Lung (tissue), 17 donors: ENCODE measurements at places on chromosomes 7 and 10. TPM values are rescaled to one million over a fixed set of nuclear protein-coding genes. Genes with fewer than 3 reads are reported as not detected.

DNA sequence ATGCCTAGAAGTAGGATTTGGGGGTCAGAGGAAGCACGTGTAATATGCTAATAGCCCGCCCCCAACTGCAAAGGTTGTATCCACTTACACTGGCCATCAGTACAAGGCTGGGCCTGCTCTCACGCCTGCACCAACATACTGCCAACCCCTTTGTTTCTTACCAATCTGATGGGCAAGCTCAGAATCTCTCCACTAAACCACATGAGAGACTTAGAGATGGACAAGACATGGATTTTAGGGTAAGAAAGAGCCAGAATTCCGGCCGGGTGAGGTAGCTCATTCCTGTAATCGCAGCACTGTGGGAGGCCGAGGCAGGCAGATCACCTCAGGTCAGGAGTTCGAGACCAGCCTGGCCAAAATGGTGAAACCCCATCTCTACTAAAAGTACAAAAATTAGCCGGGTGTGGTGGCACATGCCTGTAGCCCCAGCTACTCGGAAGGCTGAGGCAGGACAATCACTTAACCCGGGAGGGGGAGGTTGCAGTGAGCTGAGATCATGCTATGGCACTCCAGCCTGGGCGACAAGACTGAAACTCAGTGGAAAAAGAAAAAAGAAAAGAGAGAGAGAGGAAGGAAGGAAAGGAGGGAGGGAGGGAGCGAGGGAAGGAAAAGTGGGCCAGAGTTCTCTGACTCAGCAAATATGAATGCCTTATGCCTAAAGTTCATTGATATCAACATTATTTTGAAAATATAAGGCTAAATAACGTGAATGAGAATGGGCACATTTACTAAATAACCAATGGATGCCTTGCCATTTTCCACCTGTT, 162.2 kb downstream of the SLIT1 start:
- H3K4me1 ChIP-seq: peaks cover 4% of the 10 kb centered on the region
- DNase-seq: no peak
- H3K4me3 ChIP-seq: no peak overlapping the region
- H3K36me3 ChIP-seq: no peaks in the 10 kb centered on the region
- peak overlapping the region; percentile 26 for H3K27ac ChIP-seq
- no peaks in the 10 kb centered on the region for H3K27me3 ChIP-seq

DNA sequence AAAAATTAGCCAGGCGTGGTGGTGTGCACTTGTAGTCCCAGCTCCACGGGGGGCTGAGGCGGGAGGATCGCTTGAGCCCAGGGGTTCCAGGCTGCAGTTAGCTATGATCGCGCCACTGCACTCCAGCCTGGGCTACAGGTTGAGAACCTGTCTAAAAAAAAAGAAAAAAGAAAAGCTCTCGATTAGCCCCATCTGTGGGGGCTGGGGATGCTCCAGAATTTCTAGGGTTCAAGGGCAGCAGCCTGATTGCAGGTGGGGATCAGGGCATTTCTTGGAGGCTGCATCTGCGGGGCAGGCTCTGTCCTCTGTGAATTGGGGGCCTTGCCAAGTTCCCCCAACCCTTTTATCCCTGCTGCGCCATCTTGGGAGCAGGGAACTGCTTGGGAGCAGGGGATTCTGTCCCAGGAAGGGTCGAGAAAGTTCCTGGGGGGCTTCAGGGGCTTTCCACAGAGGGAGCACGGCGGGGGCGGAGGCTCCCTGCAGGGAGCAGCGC, 651 bp upstream of the ARPC1A start:
- H3K27me3 ChIP-seq: no peaks in the 10 kb centered on the region
- DNase-seq: no peak
- peak overlapping the region; percentile 88 for H3K4me3 ChIP-seq
- peaks cover 1% of the 10 kb centered on the region for H3K36me3 ChIP-seq

DNA sequence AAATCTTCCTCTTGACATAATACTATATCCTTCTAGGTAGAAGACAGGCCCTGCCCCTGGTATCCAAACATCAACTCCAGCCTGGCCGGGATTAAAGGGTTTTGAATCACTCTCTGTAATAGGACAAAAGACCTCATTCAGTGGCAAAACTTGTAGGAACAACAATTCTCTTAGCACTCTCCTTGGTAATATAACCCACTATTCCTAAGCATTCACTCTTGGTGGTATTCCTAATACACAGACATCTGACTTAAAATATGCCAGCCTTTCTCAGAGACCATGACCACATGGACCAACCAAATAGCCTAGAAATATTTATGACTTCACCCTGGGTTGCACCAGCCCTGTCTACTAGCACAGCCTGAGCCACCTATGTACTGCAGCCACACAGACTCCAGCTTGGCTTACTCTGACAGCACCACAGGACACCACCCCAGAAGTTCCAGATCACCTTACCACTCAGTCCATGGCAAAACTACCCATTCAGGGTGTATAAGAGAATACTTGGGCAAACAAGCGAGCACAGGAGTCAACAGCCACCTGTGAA, 244.9 kb upstream of the NEBL start:
- H3K36me3 ChIP-seq: no peaks in the 10 kb centered on the region
- H3K4me1 ChIP-seq: no peaks in the 10 kb centered on the region
- H3K27me3 ChIP-seq: no peaks in the 10 kb centered on the region

DNA sequence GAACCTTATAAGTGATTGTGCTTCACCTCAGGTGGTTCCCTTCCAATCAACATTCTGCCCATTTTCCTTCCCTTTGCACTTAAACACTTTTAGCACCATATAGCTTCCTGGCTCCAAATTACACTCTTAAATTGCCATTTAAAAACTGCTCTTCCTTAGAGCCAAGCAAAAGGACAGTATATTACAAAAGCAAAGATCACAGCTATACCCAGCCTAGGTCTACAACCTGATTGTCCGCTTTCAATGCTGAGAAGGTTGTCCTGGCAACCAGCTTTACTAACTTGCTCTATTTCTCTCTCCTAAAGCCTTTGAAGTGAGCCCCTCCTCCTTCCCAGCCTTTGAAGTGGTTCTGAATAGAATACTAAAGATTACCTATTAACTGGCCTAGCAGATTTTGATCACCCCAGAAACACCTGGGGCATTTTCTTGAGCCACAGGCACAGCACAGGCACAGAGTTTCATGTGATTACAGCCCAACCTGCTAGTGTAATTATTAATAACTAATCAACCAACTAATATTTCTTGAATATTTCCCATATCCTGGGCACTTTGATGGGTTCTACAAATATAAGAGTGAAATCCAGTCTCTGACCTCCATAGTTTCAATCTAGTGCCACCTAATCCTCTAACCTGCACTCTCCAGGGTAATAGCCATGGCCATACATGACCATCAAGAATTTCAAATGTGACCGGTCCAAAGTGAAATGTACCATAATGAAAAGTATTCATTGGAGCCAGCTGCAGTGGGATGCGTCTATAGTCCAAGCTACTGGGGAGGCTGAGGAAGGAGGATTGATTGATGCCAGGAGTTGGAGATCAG, 63.6 kb upstream of the TRIM24 start:
- H3K4me3 ChIP-seq: no peak overlapping the region
- H3K4me1 ChIP-seq: no peaks in the 10 kb centered on the region
- H3K27ac ChIP-seq: no peak overlapping the region

- H3K27me3 ChIP-seq: no peaks in the 10 kb centered on the region
- no peak for DNase-seq
- H3K4me1 ChIP-seq: no peaks in the 10 kb centered on the region
- no peaks in the 10 kb centered on the region for H3K36me3 ChIP-seq
- H3K27ac ChIP-seq: no peak overlapping the region
- H3K4me3 ChIP-seq: no peak overlapping the region
Measured at GRCh38 chr10:127854769-127855590, 37.8 kb downstream of the CLRN3 start.

GRCh38 chr10:107831772-107832171, 667.3 kb upstream of the SORCS1 start:
- no peaks in the 10 kb centered on the region for H3K4me1 ChIP-seq
- no peaks in the 10 kb centered on the region for H3K36me3 ChIP-seq
- no peaks in the 10 kb centered on the region for H3K27me3 ChIP-seq
- H3K4me3 ChIP-seq: no peak overlapping the region

DNA sequence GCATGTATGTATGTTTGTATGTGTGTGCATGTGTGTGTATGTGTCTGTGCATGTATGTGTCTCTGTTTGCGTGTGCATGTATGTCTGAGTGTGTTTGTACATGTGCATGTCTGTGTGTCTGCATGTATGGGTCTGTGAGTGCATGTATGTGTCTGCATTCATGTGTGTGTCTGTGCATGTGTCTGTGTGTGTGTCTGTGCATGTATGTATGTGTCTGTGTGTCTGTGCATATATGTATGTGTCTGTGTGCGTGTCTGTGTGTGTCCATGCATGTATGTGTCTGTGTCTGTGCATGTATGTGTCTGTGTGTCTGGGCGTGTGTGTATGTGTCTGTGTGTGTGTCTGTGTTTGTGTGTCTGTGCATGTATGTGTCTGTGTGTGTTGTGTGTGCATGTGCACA, 49.9 kb upstream of the DIP2C start:
- H3K27me3 ChIP-seq: no peaks in the 10 kb centered on the region
- H3K36me3 ChIP-seq: no peaks in the 10 kb centered on the region
- H3K4me3 ChIP-seq: no peak overlapping the region
- no peaks in the 10 kb centered on the region for H3K4me1 ChIP-seq
- no peak overlapping the region for H3K27ac ChIP-seq

- no peak for DNase-seq
- peaks cover 2% of the 10 kb centered on the region for H3K27me3 ChIP-seq
- no peak overlapping the region for H3K4me3 ChIP-seq
Measured at GRCh38 chr7:120163449-120163848, 109.5 kb upstream of the KCND2 start.

DNA sequence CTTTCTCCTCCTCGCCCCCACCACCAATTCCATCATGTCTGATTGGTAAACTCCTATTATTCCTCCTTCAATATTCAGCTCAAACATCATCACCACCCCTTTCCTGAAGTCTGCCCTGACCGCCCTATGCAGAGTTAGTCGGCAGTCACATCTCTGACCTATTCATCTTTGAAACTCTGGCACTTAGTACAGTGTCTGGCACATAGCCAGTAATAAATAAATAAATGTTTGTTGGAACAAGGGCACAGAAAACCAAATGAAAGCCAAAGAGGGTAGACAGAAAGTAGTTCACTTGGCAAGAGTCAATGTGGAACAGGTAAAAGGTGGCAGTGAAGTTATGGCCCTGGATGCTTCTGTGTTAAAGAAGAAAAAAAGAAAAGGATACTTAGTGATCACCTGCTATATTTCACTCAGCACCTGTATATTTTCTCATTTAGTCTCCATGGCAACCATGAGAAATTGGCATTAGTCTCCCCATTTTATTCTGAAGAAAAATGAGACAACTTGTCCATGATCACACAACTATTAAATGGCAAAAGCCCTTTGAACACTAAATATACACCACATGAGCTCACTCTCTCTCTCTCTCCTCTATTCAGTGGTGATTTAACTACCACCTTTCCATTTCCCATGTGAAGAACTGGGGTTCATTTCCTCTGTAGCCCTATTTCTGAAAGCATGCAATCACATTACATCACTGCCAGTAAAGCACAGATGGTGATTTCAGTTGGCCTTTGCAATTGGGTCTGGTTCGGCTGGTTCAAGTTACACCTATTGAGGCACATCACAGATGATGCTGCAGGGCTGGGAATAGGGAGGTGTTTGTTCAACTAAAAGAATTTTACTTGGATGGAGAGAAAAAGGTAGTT, 25.3 kb downstream of the CHCHD3 start:
- no peak overlapping the region for H3K4me3 ChIP-seq
- no peak overlapping the region for H3K27ac ChIP-seq
- DNase-seq: no peak
- peaks cover 3% of the 10 kb centered on the region for H3K4me1 ChIP-seq
- no peaks in the 10 kb centered on the region for H3K27me3 ChIP-seq

DNA sequence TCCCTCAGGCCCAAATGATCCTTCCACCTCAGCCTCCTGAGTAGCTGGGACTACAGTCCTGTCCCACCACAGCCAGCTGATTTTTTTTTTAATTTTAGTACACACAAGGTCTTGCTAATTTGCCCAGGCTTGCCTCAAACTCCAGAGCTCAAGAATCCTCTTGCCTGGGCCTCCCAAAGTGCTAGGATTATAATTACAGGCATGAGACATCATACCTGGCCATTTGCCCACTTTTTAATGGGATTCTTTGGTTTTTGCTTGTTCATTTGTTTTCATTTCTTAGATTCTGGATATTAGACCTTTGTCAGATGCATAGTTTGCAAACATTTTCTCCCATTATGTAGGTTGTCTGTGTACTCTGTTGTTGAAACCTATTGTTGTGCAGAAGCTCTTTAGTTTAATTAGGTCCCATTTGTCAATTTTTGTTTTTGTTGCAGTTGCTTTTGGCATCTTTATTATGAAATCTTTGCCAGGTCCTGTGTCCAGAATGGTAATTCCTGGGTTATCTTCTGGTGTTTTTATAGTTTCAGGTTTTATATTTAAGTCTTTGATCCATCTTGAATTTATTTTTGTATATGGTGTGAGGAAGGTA, 95.2 kb downstream of the GLCCI1 start:
- H3K4me3 ChIP-seq: no peak overlapping the region
- DNase-seq: no peak
- H3K27me3 ChIP-seq: no peaks in the 10 kb centered on the region
- H3K27ac ChIP-seq: no peak overlapping the region
- no peaks in the 10 kb centered on the region for H3K4me1 ChIP-seq

GRCh38 chr10:52308251-52309031, 5.6 kb upstream of the DKK1 start:
- no peaks in the 10 kb centered on the region for H3K36me3 ChIP-seq
- H3K4me3 ChIP-seq: no peak overlapping the region
- DNase-seq: peak; percentile 83
- H3K27me3 ChIP-seq: peaks cover 14% of the 10 kb centered on the region
- no peak overlapping the region for H3K27ac ChIP-seq
- no peaks in the 10 kb centered on the region for H3K4me1 ChIP-seq

GRCh38 chr10:19652750-19653149, 163.5 kb upstream of the PLXDC2 start:
- H3K27me3 ChIP-seq: no peaks in the 10 kb centered on the region
- DNase-seq: peak; percentile 41
- no peaks in the 10 kb centered on the region for H3K4me1 ChIP-seq
- H3K27ac ChIP-seq: no peak overlapping the region

DNA sequence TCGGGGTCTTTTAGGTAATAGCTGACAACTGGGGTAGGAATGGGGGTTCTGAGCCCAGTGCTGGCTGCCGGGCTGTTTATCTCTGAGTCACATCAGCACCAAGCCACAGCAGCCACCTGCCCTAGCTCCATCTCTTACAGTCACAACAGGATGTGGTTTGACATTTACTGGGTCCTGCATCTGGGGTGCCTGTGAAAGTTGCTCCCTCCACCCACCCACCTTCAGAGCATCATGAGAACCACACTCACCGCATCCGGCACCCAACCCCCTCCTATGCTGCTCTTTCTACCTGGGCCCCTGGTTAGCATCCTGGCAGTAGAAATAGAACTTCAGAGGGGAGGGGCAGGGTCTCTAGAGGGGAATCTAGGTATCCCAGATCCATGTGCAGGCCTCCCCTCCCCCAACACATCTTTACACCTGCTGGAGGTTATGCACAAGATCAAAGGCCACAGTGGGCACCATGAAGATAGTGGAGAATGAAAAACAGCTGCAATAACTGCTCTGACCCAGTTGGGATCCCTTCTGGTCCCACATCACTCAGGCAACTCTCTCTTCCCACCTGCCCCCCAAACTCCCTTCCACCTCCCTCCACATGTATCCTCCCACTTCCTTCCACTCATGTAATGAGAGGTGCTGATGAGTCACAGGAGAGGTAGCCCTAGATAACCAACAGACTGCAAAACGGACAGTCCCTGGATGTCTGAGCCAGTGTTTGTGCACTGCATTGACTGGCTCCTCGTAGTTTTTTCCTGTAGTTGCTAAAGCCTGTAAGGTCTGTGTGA, 38.2 kb downstream of the PRSS2 start:
- H3K27ac ChIP-seq: no peak overlapping the region
- no peak for DNase-seq
- H3K27me3 ChIP-seq: no peaks in the 10 kb centered on the region
- no peaks in the 10 kb centered on the region for H3K4me1 ChIP-seq
- no peaks in the 10 kb centered on the region for H3K36me3 ChIP-seq

The KCNH2 gene
- 1.7 TPM for total RNA-seq

The ADCK2 gene
- 11.3 TPM for total RNA-seq

The PNLIPRP3 gene
- total RNA-seq: not detected

The ITPRID1 gene
- total RNA-seq: 2.4 TPM

The MNX1 gene
- 1.4 TPM for total RNA-seq

The ELN gene
- 149 TPM for total RNA-seq
